ENCODE measurements at places on chromosomes 7 and 10. TPM values are rescaled to one million over a fixed set of nuclear protein-coding genes. Genes with fewer than 3 reads are reported as not detected.

The ZNF37A gene
- 19.1 TPM for total RNA-seq

The DUSP5 gene
- 23.0 TPM for total RNA-seq

The CBLL1 gene
- 55.9 TPM for total RNA-seq

The AGAP4 gene
- 11.3 TPM for total RNA-seq

The ITPRID1 gene
- not detected for total RNA-seq

The MRLN gene
- not detected for total RNA-seq

The ZNF853 gene
- 0.14 TPM for total RNA-seq

The GALNT17 gene
- not detected for total RNA-seq

The RNF32 gene
- 0.29 TPM for total RNA-seq

The KCNMA1 gene
- 1.1 TPM for total RNA-seq

The ACSL5 gene
- total RNA-seq: 10.6 TPM

The HTRA1 gene
- total RNA-seq: 22.4 TPM

The H2BK1 gene
- total RNA-seq: not detected

The TEX47 gene
- not detected for total RNA-seq

The SEC61G gene
- total RNA-seq: 421 TPM

The NKX1-2 gene
- not detected for total RNA-seq

The GDF2 gene
- not detected for total RNA-seq
